ENCODE measurements at places on chromosomes 3 and 15.

GRCh38 chr3:73404435-73404834 lies 220.3 kb downstream of the PDZRN3 start:
- no peaks in the 10 kb centered on the region for H3K36me3 ChIP-seq
- no peak overlapping the region for H3K4me3 ChIP-seq
- no peak for DNase-seq
- peaks cover 1% of the 10 kb centered on the region for H3K27me3 ChIP-seq
- no peak overlapping the region for H3K27ac ChIP-seq

DNA sequence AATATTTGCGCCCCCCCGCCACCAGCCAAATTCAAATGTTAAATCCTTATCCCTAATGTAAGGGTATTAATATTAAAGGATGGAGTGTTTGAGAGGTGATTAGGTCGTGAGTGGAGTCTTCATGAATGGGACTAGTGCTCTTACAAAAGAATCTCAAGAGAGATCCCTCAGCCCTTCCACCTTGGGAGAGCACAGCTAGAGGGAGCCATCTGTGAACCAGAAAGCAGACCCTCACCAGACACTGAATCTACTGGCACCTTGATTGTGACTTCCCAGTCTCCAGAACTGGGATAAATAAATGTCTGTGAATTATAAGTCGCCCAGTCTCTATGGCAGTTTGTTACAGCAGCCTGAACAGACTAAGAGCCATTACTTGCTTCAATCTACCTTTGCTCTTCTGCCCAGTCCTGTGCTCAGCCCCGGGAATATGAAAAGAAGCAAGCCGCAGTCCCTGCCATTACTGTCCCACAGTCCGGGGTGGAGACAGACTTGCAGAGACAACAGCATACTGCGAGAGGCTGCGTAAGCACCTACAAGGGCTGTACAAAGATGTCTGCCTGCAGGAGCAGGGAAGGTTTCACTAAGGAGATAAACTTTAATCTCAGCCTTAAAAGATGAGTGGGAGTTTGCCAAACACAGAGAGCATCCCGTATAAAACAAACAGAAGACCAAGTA lies 110.7 kb upstream of the TMCO5A start:
- H3K36me3 ChIP-seq = no peaks in the 10 kb centered on the region
- H3K4me1 ChIP-seq = no peaks in the 10 kb centered on the region
- no peak overlapping the region for H3K4me3 ChIP-seq
- no peaks in the 10 kb centered on the region for H3K27me3 ChIP-seq
- no peak for DNase-seq

GRCh38 chr3:184711493-184712247 lies at the start of gene MAGEF1:
MAGEF1 (minus strand) TSS chr3:184712064; CDS start chr3:184711821, 243 bp downstream.
- H3K27me3 ChIP-seq = peaks cover 5% of the 10 kb centered on the region
- peak within 1 kb of the TSS; percentile 81 for H3K27ac ChIP-seq
- peak; percentile 67 for DNase-seq
- peak within 1 kb of the TSS; percentile 98 for H3K4me3 ChIP-seq
- H3K4me1 ChIP-seq = peaks cover 27% of the 10 kb centered on the region

GRCh38 chr3:33377931-33378330 lies 62.3 kb downstream of the UBP1 start:
- peaks cover 10% of the 10 kb centered on the region for H3K36me3 ChIP-seq
- DNase-seq = no peak
- no peak overlapping the region for H3K27ac ChIP-seq
- peaks cover 2% of the 10 kb centered on the region for H3K27me3 ChIP-seq

DNA sequence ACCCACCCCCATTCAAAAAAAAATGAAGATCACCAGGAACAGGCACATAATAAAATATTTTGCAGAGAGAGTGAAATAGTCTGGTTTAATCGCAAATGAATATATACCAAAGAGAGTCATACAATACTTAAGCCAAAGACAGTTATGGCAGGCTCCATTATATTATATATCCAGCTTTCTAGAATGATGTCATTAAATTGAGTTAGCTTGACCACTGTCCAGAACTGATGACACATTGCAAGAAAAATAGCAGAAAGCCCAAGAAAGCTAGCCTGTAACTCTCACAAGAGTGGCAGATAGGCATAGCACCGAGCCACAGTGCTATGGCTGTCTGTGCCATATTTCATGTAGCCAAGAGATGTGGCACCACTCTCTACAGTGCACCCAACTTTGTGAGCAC lies 231.9 kb upstream of the SEMA6D start:
- H3K4me3 ChIP-seq = no peak overlapping the region
- no peaks in the 10 kb centered on the region for H3K27me3 ChIP-seq
- no peaks in the 10 kb centered on the region for H3K36me3 ChIP-seq
- H3K27ac ChIP-seq = no peak overlapping the region
- DNase-seq = no peak

GRCh38 chr15:63752075-63752684 lies 81.6 kb downstream of the HERC1 start:
- H3K27ac ChIP-seq = no peak overlapping the region
- DNase-seq = peak; percentile 40
- H3K4me3 ChIP-seq = no peak overlapping the region
- peaks cover 5% of the 10 kb centered on the region for H3K36me3 ChIP-seq

- no peaks in the 10 kb centered on the region for H3K36me3 ChIP-seq
- DNase-seq = no peak
- H3K27me3 ChIP-seq = no peaks in the 10 kb centered on the region
- no peaks in the 10 kb centered on the region for H3K4me1 ChIP-seq
- H3K4me3 ChIP-seq = no peak overlapping the region
- H3K27ac ChIP-seq = no peak overlapping the region
Measured at GRCh38 chr3:19173945-19174344, 25.6 kb downstream of the KCNH8 start.

- H3K4me3 ChIP-seq = no peak overlapping the region
- peaks cover 6% of the 10 kb centered on the region for H3K27me3 ChIP-seq
- no peak for DNase-seq
- H3K27ac ChIP-seq = no peak overlapping the region
- H3K4me1 ChIP-seq = peaks cover 8% of the 10 kb centered on the region
Measured at GRCh38 chr3:62175161-62175560, 198.2 kb downstream of the FEZF2 start.

Data from endothelial cell (in vitro differentiated cells).